ENCODE measurements at places on chromosomes 2 and 18.

- no peak for DNase-seq
These were observed 681.6 kb upstream of the KLHL29 start for GRCh38 chr2:22703286-22703920.

DNA sequence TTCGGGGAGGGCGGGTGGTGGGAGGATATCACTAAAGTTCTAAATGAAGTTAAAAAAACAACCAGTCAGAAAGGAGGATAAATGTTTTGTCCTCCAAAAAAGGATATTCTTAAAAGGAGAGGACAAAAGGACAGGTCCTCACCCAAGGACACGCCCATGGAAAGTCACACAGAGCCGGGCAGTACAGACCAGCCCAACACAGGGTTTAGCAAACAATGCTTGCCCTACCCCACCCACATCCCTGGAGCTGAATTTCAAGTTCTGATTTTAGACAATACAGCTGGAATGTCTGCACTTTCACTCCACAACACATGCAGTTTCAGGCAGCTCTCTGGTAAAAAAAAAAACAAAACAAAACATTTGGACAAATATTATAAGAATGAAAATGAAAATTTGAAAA is 67.9 kb downstream of the SLC9A4 start:
- DNase-seq: no peak

DNA sequence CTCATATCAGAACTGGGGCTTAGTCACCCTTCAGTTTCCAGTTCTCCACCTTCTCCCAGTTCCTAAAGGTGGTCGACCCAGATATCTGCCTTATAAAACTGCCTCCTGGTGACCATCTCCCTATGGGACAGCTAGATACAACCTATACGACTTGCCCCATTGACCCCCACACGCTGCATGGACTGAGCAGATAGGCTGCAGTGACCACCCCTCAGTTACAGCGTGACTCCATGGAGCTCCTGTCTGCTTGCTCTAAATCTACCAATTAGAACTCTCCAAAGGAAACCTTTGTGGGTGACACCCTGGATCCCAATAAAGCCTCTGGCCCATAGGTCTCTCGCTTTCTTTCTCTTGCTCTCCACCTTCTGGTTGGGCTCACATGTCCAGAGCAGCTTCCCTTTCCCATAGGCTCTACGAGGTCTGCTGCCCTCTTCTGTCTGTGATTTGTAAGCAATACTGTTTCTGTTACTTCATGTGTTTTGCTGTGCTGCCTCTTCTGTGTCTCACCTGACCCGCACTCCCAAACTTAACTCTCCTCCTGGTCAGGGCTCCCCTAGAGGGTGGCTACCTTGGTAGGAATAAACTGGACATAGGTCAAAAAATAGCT is 971.3 kb upstream of the FAM98A start:
- DNase-seq: no peak

DNA sequence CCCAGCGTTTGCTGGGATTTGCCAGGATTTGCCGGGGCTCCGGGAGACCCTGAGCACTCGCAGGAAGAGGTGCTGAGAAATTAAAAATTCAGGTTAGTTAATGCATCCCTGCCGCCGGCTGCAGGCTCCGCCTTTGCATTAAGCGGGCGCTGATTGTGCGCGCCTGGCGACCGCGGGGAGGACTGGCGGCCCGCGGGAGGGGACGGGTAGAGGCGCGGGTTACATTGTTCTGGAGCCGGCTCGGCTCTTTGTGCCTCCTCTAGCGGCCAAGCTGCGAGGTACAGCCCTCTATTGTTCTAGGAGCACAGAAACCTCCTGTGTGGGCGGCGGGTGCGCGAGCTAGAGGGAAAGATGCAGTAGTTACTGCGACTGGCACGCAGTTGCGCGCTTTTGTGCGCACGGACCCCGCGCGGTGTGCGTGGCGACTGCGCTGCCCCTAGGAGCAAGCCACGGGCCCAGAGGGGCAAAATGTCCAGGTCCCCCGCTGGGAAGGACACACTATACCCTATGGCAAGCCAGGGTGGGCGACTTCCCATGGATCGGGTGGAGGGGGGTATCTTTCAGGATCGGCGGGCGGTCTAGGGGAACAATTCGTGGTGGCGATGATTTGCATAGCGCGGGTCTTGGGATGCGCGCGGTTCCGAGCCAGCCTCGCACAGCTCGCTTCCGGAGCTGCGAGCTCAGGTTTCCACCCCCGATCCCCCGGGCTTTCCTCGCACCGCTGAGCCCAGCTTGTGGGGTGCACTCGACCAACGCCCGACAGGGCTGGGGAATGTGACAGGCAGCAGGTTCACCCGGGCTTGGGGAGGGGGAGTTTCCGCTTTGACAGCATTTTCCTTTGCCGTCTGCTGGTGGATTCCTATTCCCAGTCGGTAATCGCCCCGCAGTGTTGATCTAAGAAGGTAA is 2.8 kb downstream of the ONECUT2 start:
- DNase-seq: no peak

DNA sequence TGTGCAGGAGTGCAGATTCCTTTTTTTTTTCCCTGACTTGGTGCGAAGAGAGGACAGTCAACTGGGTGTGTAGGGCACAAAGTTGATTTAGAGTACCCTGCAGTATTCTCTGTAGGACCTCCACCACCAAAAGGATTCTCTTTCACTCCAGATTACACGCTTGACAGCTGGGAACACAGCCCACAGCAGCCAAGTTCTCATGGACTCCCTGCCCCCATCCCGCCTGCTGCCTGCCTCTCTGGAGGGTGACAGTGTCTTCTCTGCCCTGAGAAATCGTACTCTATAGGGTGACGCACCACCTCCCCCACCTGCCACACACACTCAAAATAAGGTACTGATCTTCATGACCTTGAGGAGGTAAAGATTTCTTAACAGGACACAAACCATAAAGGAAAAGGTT is 26.6 kb upstream of the IHH start:
- DNase-seq: no peak

DNA sequence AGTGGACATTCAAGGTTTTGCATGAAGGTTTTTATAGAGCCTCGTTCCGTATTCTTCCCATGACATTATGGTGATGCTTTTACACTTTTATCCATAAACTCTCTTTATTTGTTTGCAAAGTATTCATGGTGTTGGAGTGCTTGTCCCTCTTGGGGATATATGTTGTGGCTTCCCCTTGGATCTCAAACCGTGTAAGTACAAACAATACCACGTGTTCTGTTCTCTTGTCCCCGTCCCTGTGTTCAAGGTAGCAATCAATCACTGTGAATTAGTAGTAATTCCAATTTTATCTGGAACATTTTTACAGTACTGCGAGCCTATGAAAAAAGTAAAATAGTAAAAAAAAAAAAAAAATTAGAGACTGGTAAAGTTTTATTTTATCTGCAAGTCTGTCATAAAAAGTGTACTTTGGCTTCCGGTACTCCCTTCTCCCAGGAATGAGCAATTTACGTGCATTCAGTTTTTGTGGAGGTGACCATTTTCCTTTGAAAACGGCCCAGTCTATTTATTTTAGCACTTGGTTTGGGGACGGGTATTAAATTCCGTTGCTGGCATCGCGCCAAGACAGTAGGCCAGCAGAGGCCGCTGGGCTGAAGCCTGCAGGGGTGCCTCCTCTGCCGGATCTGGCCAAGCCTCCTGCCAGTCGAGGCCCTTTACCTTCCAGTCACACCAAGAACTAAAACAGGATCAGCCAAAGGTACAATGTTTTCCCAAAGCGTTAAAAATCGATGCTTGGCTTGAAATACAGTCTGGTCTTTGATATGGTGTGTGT is 175.7 kb downstream of the SOCS6 start:
- DNase-seq: no peak

DNA sequence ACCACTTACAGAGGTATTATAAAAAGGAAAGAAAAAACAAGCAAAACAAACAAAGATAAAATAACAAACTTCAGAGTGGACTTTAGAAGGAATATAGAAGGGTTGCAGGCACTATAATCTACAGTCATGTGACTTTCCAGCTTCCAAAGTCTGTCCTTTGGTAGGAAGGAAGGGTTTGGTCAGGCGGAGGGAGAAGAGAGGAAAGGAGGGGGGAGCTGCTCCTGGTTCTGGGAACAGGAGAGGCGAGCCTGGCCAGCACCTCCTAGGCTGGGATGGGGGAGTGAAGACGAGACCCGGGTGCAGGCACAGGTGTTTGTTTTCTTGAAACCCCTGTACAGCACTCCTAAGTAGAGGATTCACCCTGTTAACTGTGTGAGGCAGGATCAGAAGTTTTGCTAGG is 53.8 kb upstream of the GATA6 start:
- no peak for DNase-seq

GRCh38 chr18:5197032-5197434 is at the start of gene AKAIN1:
AKAIN1 (minus strand) TSS chr18:5197257; CDS start chr18:5197053, 204 bp downstream.
- DNase-seq: no peak

- DNase-seq: no peak
These were observed 143.1 kb downstream of the SETBP1 start for GRCh38 chr18:44823782-44824181.

- DNase-seq: peak; percentile 81
These were observed at the start of gene CMPK2 for GRCh38 chr2:6865346-6866274. CMPK2 (minus strand) TSS chr2:6865907; CDS start chr2:6865696, 211 bp downstream.

DNA sequence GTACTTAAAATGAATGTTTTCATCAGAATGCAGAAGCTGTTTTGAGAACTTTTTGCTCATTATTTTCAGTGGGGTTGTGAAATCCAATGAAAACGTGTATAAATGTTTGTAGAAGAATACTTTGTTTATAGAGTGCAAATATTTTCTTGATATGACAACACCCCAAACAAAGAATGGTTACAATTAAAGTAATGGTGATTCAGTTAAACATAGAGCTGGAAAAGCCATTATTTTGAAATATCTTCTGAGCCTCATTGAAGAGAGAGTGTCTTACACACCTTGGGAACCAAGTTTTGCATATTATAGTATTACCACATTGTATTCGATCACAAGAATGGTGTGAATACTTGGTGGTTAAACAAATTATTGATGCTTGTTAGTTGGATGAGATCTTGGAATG is 48.7 kb downstream of the SPTBN1 start:
- DNase-seq: no peak

GRCh38 chr2:224278531-224278930 is 123.4 kb downstream of the FAM124B start:
- DNase-seq: no peak

- DNase-seq: no peak
These were observed 1.9 kb downstream of the NTSR2 start for GRCh38 chr2:11667866-11668637.

- no peak for DNase-seq
These were observed 1.3 kb downstream of the NYAP2 start for GRCh38 chr2:225400546-225401400.
